Kidney epithelial cell (primary cell): ENCODE measurements at places on chromosomes 6 and 20. TPM values are rescaled to one million over a fixed set of nuclear protein-coding genes. Genes with fewer than 3 reads are reported as not detected.

DNA sequence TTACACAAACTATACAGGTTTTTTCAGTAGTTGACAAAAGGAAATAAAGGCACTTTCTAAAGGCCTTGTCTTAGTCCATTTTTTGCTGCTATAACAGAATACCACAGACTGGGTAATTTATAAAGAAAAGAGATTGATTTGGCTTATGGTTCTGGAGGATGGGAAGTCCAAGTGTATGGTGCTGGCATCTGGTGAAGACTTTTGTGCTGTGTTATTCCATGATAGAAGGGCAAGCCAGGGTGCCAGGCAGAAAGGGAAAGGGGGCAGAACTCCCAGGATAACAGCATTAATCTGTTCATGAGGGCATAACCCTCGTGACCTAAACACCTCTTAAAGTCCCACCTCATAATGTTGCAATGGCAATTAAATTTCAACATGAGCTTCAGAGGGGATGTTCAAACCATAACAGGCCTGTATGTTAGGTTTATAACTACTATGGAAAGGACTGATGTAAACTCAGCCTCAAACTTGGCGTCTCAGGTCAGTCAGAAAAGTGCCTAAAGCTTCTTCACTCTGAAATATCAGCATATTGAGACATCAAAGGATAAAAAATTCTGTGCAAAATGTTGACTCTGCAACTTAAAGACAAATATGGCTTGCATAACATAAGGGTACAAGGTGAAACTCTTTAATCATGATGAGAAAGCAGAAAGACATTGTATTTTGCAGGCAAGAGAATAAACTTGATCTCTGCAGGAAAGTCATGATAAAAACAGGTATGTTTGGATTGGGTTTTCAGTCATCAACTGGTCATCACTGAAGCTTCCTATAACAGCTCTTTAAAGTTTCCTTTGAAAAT is 42.8 kb downstream of the RNF217 start:
- no peak for DNase-seq

The MTFR2 gene
- total RNA-seq = 1.6 and 4.6 TPM in 2 replicates

GRCh38 chr6:30202366-30202765 is 10.8 kb downstream of the TRIM26 start:
- DNase-seq = no peak

The SPO11 gene
- not detected in 2 replicates for total RNA-seq

The NKX2-2 gene
- not detected in 2 replicates for total RNA-seq

DNA sequence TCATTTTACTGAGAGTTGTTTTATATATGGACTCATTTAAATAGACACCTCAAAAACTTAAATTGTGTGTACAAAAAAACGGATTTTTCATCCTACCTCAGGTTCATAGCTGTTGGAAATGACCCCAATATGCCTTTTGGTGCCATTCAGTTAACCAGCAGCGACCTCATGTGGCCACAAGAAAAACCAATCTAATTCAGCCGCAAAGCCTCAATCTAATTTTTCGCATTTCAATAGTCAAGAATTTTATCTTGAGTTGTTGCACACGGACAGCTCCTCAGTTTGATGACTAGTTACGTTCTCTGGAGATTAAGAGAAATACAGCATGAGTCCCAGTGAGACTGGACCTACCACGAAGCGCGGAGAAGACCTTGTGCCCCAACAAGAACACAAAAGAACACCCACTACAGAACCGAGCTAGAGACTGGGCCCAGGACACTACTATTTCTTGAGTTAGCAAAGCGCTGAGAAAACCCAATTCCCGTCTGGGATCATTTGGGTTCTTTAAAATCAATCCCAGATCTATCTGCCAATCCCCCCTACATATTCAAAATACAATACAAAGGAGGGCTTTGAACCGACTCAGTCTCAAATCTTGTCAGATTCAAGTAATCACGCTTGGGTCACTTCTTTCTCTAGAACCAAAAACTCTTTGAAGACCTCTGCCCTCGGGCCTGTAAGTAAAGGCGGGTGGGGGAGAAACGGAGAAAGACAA is 1.1 kb downstream of the TCP11 start:
- DNase-seq = no peak

- no peak for DNase-seq
Measured at GRCh38 chr6:25350573-25350972, 71.4 kb downstream of the CARMIL1 start.

The CST4 gene
- not detected in 2 replicates for total RNA-seq

DNA sequence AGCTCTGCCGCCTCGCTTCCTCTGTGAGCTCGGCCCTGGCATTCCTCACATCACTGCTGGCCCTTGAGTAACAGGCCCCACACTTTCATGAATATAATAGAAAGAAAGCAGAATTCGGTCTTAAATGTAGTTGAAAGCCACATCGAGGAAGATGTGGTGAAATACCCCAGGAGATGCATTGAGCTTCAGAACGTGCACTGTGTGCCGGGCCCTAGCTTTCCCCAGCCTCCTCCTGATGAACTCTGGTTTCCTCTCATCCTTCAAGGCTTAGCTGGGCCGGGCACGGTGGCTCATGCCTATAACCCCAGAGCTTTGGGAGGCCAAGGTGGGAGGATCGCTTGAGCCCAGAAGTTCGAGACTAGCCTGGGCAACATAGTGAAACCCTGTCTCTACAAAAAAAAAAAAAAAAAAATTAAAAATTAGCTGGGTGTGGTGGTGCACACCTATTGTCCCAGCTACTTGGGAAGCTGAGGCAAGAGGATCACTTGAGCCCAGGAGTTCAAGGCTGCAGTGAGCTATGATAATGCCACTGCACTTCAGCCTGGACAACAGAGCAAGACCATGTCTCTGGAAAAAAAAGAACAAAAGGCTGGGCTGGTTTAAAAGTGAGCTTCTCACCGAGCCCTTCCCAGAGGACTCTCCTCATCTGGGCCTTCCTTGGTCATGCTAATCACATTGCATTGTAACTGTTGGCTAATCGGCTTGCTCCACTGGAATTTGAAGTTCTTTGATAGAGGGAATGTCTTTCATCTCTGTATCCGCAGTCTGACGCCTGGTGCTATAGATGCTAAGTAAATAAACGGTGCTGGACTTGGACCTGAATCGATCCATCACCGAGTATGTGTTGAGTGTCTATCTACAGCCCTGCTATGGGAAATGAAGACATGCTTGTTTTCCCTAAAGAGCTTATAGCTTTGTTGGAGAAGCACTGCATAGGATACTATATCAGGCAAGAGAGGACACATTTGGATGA is 43.8 kb upstream of the FOXQ1 start:
- no peak for DNase-seq

The PPP1R3G gene
- total RNA-seq = 0.96 and 2.1 TPM in 2 replicates

GRCh38 chr20:2387180-2387577 is 6.5 kb downstream of the TGM6 start:
- DNase-seq = no peak

DNA sequence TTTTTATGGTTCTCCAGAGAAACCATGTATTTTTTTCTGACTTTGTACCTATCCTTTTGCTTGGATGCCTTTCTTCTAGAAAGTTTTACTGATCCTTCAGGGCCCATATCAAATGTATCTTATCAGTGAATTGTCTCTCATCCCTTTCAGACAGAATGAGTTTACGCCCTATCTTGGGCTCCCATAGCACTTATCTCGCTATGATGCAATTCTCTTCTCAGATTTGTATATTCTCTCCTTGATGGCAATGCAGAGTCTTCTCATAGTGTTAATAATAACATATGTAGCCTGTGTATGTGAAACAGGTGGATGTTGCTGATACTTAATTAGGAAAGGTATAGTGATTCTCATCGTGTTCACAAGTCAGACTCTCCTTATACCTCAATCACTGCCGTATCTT is 336.2 kb downstream of the UTRN start:
- DNase-seq = no peak

- DNase-seq = no peak
Measured at GRCh38 chr20:14865169-14865568, 527.8 kb upstream of the FLRT3 start.

The RAB32 gene
- total RNA-seq = 131 and 146 TPM in 2 replicates

The NMBR gene
- not detected in 2 replicates for total RNA-seq

The GABRR1 gene
- total RNA-seq = not detected in 2 replicates

DNA sequence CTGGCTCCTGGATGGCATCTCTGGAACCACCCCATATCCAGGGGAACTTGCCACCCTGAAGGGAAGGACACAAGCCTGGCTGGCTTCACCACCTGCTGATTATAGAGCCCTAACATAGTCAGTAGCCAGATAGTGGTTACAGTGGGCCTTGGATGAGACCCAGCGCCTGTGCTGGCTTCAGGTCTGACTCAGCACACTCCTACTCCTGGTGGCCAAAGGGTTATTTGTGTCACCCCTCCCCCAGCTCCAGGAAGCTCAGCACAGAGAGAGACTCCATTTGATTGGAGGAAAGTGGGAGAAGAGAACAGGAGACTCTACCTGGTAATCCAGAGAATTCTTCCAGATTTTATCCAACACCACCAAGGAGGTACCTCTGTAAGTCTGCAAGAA is 12.8 kb downstream of the SNX14 start:
- no peak for DNase-seq

The MMP24OS gene
- 17.5 and 19.3 TPM in 2 replicates for total RNA-seq

GRCh38 chr6:146389740-146390139 is 153.9 kb upstream of the RAB32 start:
- no peak for DNase-seq

DNA sequence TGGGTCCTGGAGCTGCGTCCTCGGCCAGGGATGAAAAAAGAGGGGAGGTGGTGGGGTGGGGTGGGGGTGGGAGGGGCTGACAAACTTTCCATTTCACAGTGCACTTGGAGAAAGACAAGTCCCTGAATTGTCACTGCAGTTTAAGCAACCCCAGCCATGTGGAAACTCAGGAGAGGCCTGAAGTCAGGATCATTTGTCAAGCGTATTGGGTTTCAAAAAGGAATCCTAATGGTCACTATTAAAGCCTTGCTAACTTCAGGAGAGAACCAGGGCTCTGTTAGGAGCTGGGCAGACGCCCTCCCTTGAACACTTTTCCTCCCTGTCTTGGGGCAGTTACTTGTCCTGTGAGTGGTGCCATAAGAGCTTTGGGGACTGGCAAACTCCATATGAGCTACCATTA is 159.9 kb downstream of the FNDC1 start:
- no peak for DNase-seq

DNA sequence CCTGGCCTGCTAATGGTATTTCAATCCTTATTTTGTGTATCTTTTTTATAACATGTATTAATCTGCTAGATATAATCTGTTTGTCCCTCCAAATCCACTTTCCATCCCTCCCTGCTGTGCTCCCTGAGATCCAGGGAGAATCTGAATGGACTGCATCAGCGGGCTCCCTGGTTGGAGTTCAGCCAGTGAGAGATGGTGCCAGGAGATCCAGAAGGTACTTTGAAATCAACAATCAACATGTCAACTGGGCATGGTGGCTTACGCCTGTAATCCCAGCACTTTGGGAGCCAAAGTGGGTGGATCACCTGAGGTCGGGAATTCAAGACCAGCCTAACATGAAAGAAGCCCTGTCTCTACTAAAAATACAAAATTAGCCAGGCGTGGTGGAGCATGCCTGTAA is 4.4 kb downstream of the ATF6B start:
- no peak for DNase-seq

- no peak for DNase-seq
Measured at GRCh38 chr6:1821513-1822183, 211.9 kb downstream of the FOXC1 start.

GRCh38 chr6:33897189-33897780 is 93.5 kb upstream of the MLN start:
- no peak for DNase-seq
